ENCODE measurements at places on chromosomes 2 and 18.

DNA sequence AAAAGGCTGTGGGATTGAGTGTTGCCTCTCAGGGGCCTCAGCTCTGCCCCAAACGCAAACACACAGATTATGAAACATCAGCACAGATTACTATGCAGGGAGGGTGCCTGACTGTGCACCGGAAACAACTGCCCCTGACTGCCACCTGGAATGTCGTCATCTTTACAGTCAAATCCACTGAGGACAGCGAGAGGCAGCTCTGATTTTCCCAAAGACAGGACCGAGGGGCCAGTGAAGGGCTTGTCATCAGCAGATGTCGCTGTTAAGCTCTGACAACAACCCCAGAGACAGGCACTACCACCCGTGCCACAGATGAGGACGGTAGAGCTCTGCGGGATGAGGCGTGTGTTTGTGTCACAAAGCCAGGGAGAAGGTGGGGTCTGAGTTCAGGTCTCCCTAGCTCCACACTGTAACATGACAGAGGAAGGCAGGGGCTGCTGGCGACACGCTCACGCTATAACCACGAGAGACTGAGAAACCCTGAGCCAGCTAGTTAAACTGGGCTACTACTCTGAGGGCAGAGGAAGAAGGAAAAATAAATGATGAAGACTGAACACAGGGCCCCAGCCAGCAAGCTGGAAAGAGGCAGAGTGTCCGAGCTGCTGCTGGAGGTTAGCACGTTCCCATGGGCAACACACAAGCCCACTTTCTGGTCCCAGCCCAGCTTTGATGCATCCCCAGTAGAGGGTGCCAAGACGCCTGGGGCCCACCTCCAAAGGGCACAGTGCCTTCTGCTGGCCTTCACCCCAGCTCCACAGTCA, 47.0 kb downstream of the PARD6G start:
- no peak for DNase-seq

DNA sequence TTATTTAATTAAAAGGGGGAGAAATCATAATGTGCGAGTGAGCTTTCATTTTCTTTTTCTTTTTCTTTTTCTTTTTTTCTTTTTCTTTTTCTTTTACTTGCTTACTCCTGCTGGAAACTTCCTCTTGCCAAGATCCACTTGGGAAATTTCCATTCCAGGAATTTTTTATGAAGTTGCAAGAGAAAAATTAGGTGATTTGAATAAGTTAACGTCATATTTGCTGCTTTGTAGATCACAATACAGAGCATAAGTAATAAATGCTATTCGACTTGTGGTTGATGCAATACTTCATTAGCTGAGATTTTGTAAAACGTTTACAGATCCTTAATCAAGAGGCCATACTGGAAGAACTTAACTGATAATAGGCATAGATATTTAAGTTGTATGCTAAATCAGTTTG, 354.7 kb upstream of the SMIM21 start:
- no peak for DNase-seq

DNA sequence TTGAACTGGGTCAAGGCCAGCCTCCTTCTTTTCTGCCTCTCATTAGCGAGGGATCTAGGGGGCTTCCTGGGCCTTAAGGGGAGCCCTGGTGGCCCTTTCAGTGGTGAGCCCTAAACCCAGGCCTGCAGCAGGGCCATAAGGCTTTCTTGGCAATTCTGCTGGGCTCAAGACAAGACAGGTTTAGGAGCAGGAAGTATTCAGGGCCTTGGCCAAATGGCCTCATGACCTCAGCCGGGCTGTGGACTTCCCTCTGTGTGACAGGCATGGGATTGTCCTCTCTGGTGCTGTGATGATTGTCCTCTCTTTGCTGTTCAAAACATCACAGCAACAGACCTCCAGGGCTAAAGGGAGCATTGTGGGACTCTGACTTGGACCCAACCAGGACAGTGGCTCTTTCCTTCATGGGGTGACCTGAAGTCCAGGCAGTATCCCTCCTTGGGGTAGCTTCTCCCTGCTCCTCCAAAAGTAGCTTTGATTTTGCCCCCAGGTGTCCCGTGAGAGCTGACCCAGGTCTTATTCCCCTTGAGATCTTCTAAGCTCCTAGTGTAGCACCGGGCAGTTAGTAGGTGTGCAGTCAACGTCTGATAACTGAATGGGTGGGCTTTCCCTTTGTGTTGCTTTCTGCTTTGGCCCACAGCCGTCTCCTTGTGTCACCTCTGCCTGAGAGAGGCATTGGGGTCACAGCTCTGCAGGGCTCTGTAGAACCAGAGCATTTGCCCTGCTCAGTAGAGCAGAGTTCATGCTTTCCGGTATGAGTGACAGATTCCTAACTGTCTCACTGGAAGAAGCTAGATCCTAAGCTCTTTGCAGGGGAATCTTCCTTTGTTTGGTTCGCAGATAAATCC, 14.7 kb downstream of the FOSL2 start:
- DNase-seq = no peak

DNA sequence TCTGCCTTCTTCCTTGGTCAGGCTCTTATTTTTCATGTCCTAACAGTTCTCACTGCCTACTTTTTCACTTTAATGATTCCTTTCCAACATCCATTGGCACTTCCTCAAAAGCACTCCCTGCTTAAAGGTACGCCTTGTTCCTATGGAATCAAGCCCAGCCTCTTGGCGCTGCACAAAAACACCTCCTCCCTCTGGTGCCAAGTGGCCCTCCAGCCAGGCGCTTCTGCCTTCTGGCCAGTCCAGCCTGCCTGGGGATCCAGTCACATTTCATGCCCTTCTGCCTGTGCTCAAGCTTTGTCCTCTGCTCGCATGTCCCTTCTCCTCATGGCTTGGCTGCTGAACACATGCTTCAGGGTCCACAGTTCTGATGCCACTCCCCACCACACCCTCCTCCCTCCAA, 6.3 kb downstream of the TPRKB start:
- DNase-seq = no peak

- peak; percentile 24 for DNase-seq
Measured at GRCh38 chr2:121356058-121356640, 71.1 kb upstream of the TFCP2L1 start.

- DNase-seq = no peak
Measured at GRCh38 chr2:44970846-44971450, 29.4 kb downstream of the SIX3 start.

DNA sequence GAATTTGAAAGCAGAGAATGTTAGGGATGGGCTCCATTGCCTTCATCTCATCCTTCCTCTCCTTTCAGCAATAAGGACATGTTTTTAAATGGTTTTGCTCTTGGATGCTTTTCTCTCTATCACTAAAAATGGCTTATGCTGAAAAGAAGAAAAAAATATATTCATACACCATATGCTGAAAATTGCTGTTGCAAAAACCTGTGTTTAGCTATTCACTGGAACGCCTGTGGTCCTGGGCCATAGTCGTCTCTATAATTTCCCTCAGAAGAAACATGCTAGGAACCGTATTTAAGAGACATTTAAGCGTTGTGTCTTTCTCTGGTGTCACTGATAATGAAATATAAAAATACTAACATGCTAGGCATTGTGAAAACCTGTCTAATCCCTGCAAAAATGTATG, 324.9 kb downstream of the TSN start:
- no peak for DNase-seq

GRCh38 chr2:101883860-101884259, 107.9 kb upstream of the IL1R2 start:
- DNase-seq = peak; percentile 54

GRCh38 chr2:69057660-69058059, 44.7 kb downstream of the ANTXR1 start:
- no peak for DNase-seq

DNA sequence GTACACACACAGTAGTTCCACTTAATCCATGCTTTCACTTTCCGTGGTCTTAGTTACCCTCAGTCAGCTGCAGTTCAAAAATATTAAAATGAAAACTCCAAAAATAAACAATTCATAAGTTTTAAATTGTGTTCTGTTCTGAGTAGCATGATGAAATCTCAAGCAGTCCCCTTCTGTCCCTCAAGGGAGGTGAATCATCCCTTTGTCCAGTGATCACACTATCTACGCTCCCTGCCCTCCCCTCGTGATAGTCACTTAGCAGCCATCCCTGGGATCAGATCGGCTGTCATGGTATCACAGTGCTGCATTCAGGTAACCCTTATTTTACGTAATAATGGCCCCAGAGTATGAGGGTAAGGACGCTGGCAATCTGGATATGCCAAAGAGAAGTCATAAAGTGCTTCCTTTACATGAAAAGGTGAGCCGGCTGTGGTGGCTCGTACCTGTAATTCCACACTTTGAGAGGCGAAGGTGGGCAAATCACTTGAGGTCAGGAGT, 5.8 kb upstream of the RTN4 start:
- no peak for DNase-seq

- DNase-seq = peak; percentile 83
Measured at GRCh38 chr2:157468931-157469708, 25.2 kb upstream of the CYTIP start.

DNA sequence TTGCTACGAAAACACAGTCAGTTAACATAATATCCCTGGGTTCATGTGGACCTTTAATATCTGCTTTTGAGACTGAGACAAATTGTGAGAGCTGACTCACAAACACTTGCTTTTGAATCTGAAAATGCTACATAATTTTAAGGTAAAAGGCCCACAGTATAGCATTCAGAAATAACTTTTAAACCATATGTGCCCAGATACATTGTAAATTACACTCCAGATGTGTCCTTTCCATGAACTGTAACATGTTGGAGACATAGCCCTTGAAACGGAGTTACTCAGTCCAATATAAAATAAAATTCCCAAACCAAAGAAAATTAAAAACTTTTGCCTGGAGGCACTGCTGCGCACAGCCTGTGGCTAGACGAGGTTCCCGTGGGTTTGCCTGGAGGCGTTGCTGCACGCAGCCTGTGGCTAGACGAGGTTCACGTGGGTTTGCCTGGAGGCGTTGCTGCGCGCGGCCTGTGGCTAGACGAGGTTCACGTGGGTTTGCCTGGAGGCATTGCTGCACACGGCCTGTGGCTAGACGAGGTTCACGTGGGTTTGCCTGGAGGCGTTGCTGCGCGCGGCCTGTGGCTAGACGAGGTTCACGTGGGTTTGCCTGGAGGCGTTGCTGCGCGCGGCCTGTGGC, 131.9 kb upstream of the ALKAL2 start:
- peak; percentile 23 for DNase-seq

GRCh38 chr2:212427638-212428037, 111.0 kb downstream of the ERBB4 start:
- DNase-seq = no peak

- peak; percentile 81 for DNase-seq
Measured at GRCh38 chr2:172462849-172463381, 35.5 kb downstream of the ITGA6 start.

Measured in CD4-positive, alpha-beta T cell treated with Interferon alpha-2 for 1 hour (primary cell).